ENCODE measurements at places on chromosomes 11 and 22.

- no peak for DNase-seq
Observed at GRCh38 chr22:45531441-45532234, 29.0 kb downstream of the FBLN1 start.

- no peak for DNase-seq
Observed at GRCh38 chr22:50489363-50490243, 2.9 kb downstream of the MIOX start.

DNA sequence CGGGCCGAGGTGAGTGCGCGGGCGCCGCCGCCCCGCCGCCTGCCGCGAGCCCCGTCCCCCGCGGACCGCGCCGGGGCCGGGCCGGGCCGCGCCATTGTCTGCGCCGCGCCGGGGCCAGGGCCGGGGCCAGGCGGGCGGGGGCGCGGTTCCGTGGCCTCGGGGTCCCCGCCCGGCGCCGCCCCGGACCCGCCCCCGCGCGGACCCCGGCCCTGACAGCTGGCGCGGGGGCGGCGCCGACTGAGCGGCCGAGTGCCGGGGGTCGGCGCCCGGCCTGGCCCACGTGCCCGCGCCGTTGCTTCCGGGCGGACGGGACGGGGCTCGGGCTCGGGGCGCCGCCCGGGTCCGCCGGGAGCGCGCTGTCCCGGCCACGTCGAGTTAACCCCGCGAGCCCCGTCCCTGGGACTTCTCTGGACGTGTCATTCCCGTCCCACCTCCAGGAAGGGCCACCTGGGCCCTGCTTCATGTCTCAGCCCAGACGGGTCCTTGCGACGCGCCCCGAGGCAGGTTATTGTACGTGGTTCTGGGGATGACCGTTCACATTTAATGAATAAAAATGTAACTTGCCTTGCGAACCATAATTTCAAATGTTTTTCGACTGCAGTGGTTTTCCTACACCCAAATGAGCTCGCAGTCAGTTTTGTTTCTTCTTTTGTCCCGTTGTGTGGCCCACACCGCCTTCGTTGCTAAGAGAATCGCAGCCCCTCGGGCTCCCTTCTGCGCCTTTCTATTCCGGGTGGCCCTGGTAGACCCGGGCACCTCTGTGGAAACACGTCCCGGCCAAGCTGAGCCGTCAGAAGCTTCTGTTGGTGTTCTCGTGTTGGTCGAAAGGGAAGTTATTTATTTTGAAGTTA, 562 bp downstream of the ZBED4 start:
- no peak for DNase-seq

DNA sequence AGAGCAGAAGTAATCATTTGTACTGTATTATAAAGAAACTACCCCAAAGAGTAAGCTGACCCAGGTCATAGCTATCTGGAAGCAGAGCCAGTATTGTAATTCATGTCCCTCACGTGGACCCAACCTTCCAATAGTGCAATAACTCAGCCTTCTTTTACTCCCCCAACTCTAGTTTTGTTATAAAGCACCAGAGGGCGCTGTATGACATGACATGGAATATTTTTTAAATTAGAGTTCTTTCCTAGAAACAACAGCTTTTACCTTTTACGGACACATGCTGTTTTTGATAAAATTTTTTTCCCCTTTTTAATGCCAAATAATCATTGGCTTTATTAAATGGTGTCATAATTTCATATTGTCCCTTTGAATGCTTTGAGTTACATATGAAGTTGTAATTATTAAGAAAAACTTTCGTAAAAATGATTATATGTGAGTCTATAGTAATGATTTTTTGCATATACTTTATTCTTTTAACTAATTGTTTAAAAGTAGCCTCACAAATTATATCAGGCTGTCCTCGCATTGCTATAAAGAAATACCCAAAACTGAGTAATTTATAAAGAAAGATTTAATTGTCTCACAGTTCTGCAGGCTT, 76.9 kb downstream of the DKK3 start:
- DNase-seq: peak; percentile 33

GRCh38 chr22:41563051-41563711, 2.4 kb downstream of the CSDC2 start:
- DNase-seq: peak; percentile 37

DNA sequence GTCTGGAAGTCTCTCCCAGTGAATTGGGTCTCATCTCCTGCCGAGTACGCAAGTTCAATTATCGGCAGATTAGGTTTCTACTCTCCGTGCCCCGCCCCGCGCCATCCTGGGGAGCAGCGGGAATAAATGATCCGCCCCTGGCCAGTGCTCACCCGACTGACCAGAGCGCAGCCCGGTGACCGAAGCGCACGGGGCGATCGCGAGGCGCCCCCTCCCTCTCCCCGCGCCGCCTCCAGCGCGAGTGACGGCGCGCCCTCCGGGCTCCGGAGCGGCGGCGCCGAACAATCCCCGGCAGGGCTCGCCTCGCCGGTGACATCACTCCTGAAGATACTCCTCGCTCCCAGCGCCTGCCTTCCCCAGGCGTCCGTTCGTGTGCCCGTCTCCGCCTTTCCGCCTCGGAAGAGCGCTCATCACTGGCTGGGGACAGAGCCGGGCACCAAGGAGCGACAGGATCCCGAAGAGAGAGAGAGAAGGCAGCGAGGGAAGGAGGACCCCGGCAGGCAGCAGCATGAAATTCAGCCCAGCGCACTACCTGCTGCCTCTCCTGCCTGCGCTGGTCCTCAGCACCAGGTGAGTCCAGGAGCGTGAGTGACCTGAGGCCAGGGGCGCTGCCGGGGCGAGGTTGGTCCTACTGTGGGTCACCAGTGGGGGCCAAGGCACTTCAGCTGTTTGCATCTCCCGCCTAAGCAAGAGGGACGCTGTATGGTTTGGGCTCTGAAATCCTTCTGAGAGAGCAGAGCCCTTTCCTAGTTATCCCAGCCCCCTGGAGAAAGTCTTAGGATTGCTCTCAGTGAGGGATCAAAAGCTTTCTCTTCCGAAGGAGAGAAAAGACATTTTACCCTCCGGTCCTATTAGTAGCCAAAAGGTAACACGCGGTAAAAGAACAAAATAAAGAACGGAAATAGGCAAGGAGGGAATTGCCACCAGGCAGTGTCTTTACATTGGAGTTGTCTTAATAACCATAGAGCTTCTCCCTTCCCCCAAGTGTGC, at the start of gene LUZP2:
Gene LUZP2 (plus strand): TSS at position 318 of the 990 bp plus-strand sequence.
- DNase-seq: peak; percentile 88

DNA sequence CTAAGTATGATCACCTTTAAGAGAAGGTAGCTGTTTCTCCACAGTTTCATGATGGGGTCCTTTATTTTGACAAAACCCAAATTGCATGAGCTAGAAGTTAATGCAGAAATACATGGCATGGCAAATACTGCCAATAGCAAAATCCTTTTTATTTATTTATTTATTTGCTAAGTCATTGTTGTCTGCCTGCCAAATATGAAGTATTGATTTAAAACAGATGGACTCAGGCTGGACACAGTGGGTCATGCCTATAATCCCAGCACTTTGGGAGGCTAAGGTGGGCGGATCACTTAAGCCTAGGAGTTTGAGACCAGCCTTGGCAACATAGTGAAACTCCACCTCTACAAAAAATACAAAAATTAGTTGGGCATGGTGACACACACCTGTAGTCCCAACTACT, 52.4 kb downstream of the LARGE2 start:
- DNase-seq: no peak

DNA sequence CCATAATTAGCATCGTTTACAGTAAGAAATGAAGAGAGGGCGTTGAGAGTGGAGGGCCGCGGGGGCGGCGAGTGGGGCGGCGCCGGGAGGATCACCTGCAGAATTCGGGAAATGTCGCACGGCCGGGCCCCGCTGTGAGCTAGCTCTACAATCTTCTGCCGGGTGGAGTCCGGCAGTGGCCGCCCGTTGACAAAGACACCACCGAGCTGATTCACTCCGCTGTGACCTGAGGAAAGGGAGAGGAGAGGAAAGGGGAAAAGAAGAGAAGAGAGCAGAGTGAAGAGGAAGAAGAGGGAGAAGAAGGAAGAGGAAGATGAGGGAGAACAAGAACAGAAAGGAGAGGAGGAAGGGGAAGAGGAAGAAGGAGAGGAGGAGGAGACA, 8.5 kb downstream of the PAX6 start:
- DNase-seq: no peak

DNA sequence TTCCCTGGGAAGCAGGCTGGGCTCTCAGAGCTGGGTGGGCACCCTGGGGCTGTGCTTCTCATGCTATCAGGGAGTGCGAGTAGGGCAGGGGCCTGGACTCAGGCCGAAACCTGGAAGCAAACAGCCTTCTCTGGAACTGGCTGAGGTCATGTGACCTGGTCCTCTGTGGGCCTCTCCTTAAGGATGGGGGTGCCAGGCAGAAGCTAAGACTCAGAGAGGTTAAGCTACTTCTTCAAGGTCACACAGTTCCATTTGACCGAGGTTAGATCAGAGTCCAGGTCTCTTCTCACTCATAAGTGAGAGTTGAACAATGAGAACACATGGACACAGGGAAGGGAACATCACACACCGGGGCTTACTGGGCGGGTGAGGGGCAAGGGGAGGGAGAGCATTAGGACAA, 7.4 kb downstream of the FADS3 start:
- DNase-seq: no peak

DNA sequence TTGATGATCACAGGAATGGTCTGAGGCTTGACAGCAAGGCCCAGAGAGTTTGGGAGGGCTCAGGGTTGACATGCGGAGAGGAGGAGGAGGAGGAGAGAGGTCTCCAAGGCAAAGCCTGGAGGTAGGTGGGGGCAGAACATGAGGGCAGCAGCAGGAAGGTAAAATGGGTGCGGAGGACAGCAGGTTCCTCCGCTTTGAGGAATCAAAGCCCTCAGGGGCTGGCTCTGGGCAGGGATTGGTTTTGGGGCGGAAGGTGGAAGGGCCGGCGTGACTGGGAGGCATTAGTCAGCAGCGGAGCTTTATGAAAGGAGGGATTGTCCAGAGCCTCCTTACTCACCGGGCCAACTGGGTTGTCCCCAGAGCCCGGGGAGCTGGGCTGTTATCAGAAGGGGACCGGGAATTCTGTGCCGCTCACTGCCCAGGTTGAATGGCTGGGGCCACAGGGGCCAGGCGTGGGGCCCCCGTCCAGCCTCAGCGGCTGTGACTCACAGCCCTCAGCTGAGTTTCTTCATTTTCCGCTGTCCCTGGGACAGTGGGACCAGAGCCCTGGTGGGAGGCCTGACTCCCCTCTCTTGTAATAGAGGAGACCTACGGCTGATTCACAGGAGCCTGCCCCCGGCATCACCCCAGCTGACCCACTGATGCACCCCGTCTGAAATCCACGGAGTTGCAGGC, 36.2 kb downstream of the LIF start:
- no peak for DNase-seq

DNA sequence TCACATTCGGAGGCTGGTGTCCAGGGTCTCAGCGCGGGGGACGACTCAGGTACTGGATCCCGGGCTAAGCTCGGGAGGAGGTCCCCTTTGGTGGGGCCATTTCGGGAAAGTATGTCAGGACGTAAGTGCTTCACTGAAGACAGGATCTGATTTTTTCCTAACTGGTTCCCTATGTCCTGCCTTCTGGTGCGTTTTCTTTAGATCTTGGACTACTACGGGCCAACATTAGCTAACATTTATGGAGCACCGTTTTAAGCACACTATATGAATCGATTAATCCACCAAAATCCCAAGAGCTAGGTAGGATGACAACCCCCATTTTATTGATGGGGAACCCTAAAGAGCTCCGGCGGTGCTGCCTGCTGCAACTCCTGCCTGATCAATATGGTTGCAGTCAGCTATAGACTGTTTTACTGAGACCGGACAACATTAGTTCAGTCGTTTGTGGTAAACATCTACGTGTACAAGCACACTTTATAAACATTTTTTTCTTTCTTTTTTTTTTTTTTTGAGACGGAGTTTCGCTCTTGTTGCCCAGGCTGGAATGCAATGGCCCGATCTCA, 17.0 kb upstream of the WDR74 start:
- peak; percentile 71 for DNase-seq

- DNase-seq: no peak
Observed at GRCh38 chr11:33699515-33700062, 1.0 kb downstream of the C11orf91 start.

GRCh38 chr11:122275508-122275907, 159.5 kb upstream of the BLID start:
- DNase-seq: no peak

GRCh38 chr11:116960930-116961329, 123.5 kb upstream of the APOA1 start:
- DNase-seq: no peak

- DNase-seq: no peak
Observed at GRCh38 chr11:105208019-105208418, 68.5 kb upstream of the CARD18 start.

DNA sequence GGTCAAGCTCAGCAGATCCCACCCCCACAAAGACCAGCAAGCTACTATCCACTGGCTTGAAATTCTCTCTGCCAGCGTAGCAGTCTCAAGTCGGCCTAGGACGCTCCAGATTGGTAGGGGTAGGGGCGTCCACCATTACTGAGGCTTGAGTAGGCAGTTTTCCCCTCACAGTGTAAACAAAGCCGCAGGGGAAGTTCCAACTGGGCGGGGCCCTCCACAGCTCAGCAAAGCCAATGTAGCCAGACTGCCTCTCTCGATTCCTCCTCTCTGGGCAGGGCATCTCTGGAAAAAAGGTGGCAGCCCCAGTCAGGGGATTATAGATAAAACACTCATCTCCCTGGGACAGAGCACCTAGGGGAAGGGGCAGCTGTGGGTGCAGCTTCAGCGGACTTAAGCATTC, 1064.9 kb upstream of the TENM4 start:
- no peak for DNase-seq

DNA sequence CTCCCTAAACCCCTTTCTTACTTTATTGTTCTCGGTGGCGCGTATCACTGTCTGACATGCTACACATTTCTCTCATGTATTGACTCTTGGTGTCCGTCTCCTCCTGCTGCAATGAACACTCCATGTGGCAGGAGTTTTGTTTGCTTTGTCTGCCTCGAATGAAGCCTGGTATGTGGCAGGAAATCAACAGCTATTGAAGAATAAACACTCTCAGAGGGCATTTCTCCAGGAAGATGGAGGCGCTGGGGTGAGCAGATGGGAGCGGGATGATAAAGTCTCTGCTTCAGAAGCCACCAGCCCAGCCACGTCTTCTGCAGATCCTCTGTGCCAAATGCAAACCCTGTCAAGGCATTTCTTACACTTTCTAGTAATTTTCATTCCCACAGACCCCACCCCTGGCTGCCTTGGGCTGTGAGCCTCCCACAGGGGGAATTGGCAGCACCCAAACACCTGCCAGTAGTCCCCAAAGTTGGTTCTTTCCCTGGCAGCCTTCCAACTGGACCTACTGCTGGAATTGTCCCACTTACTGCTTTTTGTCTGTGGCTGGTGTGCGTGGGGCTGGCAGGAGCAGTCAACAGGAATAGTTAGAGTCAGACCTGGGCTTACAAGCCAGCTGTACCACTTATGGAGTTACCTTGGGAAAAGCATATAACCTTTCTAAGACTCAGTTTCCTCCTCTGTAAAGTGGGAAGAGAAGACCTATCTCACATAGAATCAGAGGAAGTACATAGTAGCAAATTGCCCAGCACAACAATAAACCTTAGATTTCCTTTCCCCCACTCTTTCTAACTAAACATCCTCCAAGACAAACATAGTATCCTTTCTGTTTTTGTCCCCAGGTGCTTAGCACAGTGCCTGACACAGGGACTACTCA, 13.3 kb upstream of the IL10RA start:
- peak; percentile 9 for DNase-seq

DNA sequence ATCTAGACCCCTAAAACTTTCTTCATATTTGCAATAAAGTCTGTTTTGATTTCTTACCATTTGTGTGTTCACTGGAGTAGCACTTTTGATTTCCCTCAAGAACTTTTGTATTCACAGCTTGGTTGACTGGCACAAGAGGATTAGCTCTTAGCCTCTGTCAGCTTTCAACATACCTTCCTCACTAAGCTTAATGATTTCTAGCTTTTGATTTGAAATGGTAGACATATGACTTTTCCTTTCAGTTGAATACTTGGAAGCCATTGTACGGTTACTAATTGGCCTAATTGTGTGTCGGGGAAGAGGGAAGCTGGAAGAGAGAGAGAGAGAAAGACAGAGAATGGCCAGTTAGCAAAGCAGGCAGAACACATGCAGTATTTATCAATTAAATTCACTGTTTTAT, 180.5 kb downstream of the ARHGAP42 start:
- DNase-seq: no peak
